ENCODE measurements at places on chromosomes 6 and 20. TPM values are rescaled to one million over a fixed set of nuclear protein-coding genes. Genes with fewer than 3 reads are reported as not detected.

KIF6 gene
- not detected for total RNA-seq

ERVFRD-1 gene
- not detected for total RNA-seq

HLA-DMB gene
- 3.0 TPM for total RNA-seq

DNA sequence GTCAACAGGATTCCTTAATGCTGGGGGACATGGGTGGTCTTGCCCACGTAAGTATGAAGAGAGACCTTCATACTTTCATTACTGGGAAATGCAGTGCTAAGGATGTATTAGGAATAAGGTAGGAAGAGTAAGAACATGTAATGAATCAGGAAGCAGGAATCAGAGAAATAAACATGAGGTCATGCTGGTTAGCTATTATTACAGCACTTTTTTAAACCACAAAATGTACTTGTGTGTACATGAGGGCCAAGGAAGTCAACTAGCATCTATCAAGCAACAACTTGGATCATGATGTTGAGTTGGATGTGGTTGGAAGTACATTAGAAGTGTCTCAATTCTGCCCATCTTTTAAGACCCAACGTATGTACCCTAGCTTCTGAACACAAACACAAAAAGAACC is 63.5 kb upstream of the E2F3 start:
- no peak overlapping the region for H3K4me3 ChIP-seq
- H3K27me3 ChIP-seq, result no peaks in the 10 kb centered on the region
- DNase-seq, result no peak
- no peaks in the 10 kb centered on the region for H3K36me3 ChIP-seq
- no peaks in the 10 kb centered on the region for H3K4me1 ChIP-seq

DNA sequence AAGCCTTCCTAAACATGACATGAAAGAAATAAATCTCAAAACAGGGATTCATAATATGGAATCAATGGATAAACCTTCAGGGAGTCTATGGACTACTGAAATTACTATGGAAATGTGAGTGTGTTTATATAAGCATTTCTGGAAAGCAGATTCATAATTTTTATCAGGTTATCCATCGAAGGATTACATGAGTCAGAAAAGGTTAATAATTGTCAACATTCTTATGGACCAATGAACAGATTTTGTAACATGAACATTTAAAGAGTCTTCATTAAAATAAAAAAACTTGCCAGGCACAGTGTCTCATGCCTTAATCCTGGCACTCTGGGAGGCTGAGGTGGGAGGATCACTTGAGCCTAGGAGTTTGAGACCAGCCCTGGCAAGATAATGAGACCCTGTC is 84.8 kb downstream of the AHI1 start:
- DNase-seq, result no peak
- no peaks in the 10 kb centered on the region for H3K36me3 ChIP-seq
- H3K4me3 ChIP-seq, result no peak overlapping the region
- no peak overlapping the region for H3K27ac ChIP-seq

- no peak overlapping the region for H3K27ac ChIP-seq
- no peaks in the 10 kb centered on the region for H3K27me3 ChIP-seq
- no peaks in the 10 kb centered on the region for H3K36me3 ChIP-seq
- DNase-seq, result no peak
Measured at GRCh38 chr6:38518511-38519304, 121.0 kb downstream of the BTBD9 start.

DNA sequence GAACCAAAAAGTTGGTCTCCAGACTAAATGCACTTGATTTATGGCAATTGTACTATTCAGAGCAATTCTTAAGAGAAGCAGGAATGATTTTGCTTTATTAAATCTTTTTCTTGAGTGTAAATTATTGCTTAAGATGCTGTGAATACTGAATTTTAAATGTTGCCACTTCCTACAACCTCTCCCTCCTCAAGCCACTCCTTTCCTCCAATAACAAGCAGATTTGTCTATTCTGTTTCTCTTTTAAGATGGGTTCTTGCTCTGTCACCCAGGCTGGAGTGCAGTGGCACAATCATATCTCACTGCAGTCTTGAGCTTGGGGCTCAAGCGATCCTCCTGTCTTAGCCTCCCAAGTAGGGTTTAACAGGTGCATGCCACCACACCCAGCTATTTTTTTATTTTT is 65.3 kb downstream of the SESN1 start:
- H3K27me3 ChIP-seq, result no peaks in the 10 kb centered on the region
- no peaks in the 10 kb centered on the region for H3K36me3 ChIP-seq
- no peak overlapping the region for H3K27ac ChIP-seq
- no peak for DNase-seq
- H3K4me3 ChIP-seq, result no peak overlapping the region

DNA sequence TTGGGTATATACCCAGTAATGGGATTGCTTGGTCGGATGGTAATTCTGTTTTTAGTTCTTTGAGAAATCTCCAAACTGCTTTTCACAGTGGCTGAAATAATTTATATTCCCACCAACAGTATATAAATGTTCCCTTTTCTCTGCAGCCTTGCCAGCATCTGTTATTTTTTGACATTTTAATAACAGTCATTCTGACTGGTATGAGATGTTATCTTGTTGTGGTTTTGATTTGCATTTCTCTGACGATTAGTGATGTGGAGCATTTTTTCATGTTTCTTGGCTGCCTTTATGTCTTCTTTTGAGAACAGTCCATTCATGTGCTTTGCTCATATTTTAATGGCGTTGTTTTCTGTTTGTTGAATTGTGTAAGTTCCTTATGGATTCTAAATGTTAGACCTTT is 641.6 kb downstream of the HACE1 start:
- no peaks in the 10 kb centered on the region for H3K4me1 ChIP-seq
- H3K27me3 ChIP-seq, result no peaks in the 10 kb centered on the region
- no peak overlapping the region for H3K27ac ChIP-seq
- DNase-seq, result no peak
- H3K36me3 ChIP-seq, result no peaks in the 10 kb centered on the region
- no peak overlapping the region for H3K4me3 ChIP-seq

DNA sequence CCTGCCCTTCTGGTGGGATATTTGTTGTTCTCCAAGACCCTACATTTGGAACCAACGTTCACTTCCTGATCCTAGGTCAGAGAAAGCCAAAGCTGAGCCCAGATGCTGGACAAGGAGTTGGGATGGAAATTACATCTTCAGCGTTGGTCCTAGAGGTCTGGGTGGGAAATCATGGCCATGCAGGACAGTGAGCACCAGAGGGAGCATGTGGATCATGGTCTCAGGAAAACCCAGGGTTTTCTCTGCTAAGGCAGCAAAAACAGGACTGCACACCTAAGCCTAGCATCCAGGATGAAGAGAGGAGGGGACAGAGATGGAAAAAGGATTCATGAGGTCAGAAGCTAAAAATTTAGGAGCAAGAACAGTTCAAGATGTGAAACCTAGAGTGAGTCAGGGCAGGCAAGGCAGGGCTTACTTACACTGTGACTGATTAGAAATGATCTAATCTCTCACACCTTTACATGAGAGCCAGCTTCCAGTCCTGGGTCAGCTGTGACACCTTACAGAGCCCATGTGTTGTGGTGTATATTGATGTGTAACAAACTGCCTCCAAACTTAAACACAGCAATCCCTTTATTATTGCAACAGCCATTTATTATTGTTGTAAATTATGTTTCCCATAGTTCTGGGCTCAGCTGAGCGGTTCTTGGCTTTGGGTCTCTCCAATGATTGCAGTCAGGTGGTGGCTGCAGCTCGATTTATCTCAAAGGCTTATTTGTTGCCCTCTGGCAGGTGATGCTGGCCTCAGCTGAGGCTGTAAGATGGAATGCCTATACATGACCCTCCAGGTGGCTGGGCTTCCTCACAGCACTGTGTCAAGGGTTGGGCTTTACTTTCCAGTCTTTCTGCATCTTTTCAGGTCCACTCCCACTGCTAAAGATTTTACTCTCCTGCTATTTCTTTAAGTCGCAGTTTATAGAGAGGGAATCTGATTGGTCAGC is 6.5 kb downstream of the C20orf202 start:
- DNase-seq, result no peak
- H3K4me3 ChIP-seq, result no peak overlapping the region
- no peaks in the 10 kb centered on the region for H3K36me3 ChIP-seq
- no peak overlapping the region for H3K27ac ChIP-seq

DNA sequence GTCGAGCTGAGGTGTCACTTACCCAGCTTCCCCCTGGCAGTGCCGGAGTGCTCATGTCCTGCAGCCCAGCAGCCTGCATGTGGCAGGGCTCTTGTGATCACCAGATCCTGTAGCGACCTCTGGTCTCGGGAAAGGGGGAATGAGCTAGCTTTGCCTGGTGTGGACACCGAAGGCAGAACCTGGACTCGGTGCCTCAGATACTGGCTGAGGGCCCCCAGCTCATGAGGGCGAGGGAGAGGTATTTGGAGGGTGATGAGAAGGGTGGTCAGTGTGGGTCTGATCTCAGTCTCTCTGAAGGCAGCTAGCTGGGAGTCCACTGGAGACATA is 26.3 kb downstream of the SUN5 start:
- H3K4me3 ChIP-seq, result no peak overlapping the region
- H3K27me3 ChIP-seq, result no peaks in the 10 kb centered on the region
- no peak overlapping the region for H3K27ac ChIP-seq
- H3K4me1 ChIP-seq, result no peaks in the 10 kb centered on the region
- no peak for DNase-seq
- H3K36me3 ChIP-seq, result no peaks in the 10 kb centered on the region

All from body of pancreas (tissue), 4 donors.